Right lung (tissue), 10 donors: ENCODE measurements at places on chromosomes 3 and 15. TPM values are rescaled to one million over a fixed set of nuclear protein-coding genes. Genes with fewer than 3 reads are reported as not detected.

- no peak for DNase-seq
These were observed 48.5 kb upstream of the SH3GL3 start for GRCh38 chr15:83398626-83399025.

Gene RTP4
- 0.40 TPM for polyA plus RNA-seq

GRCh38 chr15:28165791-28166190 lies 66.7 kb upstream of the OCA2 start:
- DNase-seq = no peak

Gene CAMP
- 1.6 TPM for polyA plus RNA-seq

DNA sequence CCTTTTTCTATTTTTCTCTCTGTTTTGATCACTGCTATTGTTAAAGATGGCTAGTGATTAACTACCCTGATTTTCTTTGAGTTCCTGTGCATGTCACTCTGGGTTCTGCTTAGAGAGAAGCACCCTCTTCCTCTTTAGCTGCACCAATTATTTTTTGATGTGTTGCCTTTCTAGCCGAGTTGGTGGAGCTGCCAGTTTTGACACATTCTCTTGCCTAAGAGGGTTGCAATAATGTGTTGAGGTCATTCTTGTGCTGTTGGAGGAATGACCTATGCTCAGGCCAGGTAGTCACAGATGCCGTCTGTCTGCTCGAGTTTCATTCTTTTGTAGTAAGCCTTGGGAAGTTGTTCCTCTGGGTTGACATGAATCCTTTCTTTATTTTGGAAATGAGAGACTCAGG lies 84.6 kb upstream of the DPH6 start:
- no peak for DNase-seq

Gene SUCNR1
- polyA plus RNA-seq = 0.15 TPM

GRCh38 chr15:34841262-34841725 lies 45.9 kb upstream of the ACTC1 start:
- no peak for DNase-seq

DNA sequence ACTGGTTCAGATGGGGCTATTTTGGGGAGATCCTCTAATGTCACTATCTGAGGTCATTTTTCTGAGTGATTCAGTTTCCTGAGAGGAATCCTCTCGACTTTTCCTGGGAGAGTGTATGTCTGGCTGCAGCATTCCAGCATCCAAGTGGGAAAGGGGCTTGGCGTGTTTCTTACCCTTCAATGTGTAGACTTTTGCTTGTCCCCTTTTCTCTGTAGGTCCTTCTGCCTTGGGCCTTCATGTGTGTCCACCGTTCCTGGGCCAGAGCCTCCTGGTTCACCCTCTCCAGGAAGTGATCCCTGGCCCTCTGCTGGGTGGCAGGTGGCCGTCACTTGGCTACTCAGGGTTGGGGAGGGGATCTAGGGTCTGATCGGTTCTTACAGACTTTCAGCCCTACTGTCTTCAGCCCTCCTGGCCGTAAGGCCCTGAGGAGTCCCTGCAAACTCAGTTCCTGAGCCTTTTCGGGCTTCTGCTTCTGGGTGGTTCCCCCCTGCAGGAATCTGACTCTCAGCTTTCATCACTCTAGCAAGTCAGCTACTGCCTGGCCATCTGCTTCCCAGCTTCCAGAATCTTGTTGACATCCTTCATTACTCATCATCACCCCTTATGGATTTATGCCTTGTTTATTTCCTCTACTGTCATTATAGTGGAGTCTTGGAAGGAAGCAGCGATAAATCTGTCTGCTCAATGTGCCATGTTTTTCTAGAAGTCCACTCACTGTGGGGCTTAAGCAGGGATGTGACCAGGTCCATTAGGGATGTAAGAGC lies 36.5 kb downstream of the GOLGA6L10 start:
- DNase-seq = no peak

Gene GOLGA8S
- 2.5 TPM for polyA plus RNA-seq

DNA sequence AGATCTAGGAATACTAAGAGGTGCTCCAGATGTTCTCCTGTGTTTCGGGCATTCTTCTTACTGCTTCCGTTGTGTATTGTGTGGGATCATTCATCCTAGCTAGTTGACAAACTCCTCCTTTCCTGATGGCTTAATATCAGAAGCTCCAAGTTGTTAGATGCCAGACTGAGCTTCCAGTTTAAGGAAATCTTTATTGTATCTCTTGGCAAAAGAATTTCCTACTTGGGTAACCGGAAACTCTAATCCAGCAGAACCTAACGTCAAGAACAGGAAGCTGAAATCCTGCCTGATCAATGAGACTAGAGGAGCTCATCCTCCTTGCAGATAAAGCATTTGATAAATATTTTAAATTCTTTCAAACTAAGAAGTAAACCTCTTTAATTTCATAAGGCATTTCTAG lies 27.7 kb upstream of the MYH15 start:
- DNase-seq = no peak

DNA sequence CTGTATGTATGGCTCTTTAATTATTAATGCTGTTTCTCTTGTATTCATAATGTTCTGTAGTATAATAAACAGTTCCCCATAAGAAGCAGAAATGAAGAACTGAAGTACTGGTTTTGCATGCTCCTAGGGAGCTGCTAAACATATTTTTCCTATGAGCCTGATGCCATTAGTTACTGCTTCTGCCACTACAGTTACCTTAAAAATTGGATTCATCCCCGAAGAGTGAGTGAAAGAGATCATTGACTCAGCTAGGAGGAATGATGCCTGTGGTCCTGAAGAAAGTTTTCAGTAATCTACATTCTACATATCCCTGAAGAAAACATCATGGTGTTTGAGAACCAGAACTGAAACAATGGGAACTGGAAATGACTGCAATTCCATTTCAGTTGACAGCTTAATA lies 37.1 kb upstream of the ST3GAL6 start:
- DNase-seq = no peak

DNA sequence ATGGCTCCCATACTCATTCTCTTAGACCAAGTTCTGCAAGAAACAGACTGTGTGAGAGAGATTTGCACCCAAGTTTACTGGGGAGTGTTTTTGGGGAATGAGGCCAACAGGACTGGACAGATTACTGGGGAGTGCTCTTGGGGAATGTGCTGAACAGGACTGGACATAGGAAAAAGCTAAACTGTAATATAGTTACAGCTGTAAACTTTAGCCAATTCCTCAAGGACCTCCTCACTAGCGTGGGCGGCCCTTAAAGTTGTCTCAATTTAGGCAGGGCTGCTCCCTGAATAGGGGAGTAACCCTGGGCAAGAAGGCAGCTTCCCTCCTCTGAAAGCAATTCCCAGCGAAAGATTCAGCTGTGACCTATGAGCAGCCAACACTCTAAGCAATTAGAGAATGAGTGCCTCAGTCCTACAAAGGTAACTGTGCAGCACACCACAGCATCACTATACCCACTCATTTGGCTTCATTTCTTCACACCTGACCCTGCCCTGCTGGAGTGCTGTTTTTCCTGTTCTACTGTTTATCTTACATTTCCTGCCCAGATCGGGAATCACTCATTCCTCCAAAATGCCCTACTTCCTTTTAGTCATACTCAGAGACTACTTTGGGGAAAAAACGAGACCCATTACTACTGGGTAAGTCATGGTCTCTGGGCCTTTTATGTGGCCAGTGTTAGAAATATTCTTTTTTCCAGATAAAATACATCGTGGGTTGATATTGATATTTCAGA lies 41.3 kb upstream of the TRIM42 start:
- no peak for DNase-seq

Gene CKMT1B
- polyA plus RNA-seq = not detected

DNA sequence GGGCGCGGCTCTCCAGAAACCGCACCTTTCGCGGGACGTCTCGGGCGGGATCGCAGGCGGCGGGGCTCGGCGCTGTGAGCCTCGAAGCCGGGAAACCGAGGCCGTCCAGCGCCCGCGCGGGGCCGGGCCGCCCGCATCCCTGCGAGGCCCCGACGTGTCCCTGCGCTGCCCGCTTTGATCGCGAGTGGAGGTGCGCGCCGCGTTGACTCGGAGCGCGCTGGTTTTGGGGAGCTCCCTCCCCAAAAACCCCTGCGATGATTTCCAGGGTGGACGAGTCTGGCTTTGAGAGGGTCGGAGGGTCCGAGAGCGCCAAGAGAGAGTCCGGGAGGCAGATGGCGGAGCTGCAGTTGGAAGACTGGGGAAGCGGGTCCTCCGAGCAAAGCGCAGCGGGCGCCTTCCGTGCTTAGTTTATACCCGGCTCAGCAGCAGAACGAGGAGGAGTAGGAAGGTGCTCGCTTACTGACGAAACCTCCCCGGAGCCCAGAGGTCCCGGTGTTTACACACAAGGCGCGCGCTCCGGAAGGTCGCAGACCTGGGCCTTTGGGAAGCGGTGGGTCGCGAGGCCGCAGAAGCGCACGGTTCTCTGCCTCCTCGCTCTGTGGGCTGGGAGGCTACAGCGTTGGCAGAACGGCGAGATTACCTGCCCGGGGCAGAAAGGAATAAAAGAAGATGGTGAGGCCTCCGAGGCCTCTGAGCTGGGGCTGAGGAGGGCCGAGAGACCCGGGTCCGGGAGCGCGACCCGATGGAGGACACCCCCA lies 687 bp downstream of the ALDH1A3 start:
- no peak for DNase-seq

DNA sequence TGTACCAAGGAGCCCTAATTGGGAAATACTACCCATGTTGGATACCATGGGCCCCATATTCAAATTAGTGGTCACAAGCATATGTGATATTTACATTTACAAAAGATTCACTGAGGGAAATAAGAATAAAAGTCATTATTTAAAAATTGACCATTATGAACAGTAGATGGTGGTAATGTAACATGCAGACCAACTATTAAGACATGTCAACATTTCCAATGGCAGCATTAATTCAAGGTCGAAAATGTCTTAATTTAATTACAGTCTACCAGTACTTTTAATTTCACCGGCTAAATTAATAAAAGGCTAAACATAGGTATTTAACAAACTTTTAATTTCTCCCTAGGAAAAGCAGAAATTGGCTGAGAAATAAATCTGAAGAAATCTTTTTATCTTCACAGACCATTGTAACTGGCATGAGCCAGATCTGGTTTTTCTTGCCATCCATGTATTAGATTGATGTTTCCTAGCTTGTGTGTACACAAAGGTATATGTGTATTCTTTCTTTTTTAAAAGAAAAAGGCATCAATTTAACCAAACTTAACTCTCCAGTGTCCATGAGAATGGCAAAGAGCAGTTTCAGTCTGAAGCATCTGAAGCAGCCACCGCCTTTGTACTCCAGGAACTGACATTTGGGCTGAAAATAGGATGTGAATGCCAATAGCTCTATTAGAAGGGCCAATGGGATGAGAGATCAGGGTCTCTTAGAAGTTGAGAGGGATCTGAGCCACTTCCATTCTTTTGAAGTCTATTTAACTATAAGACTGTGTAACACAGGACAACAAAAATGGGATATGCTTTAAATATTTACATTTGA lies 26.6 kb downstream of the NEK11 start:
- DNase-seq = no peak

Gene CPNE9
- polyA plus RNA-seq = not detected

GRCh38 chr15:78103406-78104118 lies 11.2 kb downstream of the SH2D7 start:
- no peak for DNase-seq

DNA sequence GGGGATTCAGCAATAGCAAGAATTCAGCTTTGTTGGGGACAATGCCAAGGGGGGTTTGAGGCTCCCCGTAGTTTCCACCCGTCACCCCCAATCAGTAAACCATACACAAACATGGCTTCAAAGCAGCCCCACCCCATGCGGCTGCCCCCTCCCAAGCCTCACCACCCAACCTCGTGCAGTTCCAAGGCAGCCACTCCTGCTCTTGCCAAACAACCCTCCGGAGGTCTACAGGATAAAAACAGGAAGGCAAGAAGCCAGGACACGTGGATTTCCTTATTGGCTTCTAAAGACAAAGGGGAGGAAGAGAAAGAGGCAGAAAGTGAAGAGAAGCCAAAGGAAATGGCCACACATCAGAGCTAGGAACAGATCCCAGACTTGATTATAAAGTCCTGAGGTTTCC lies 121.1 kb downstream of the SHQ1 start:
- DNase-seq = no peak

- DNase-seq = no peak
These were observed 53.8 kb upstream of the SPPL2A start for GRCh38 chr15:50819344-50819743.

DNA sequence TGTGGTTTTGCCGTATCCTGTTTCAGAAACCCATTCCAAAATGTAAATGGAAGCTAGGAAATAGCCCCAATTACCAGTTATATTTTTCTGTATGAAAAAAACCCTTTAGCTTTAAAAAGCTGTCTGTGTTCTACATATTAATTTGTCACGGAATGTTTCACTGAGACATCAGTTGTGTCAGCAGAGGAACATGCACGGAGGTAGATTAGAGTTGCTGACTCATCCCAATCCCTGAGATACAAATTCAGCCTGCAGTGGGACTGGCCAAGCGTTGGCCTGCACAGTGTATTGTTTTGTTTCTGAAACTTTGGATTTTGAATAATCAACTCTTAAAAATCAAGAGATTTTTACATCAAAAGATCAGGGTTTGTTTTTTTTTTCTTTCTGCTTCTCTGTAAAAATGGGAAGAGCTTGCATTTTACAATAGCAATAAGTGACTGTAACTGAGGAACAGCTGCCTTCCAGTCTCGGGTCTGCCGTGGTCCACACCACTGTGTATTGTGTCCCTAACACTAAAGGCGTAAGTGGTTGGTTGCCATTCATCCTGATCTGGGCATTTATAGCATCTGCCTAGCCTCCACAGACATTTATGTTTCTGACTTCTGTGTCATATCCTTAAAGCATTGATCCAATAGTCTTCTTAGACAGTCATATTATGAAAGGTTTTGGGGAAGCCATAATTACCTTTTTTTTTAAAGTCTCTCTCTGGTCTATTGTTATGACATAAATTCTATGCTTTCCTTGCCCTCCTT lies 218.1 kb downstream of the ADAMTSL3 start:
- no peak for DNase-seq

- no peak for DNase-seq
These were observed 27.5 kb downstream of the MELTF start for GRCh38 chr3:197001972-197002700.

- no peak for DNase-seq
These were observed 47.3 kb downstream of the PLCH1 start for GRCh38 chr3:155697542-155697941.

- no peak for DNase-seq
These were observed 40.9 kb upstream of the PIK3R4 start for GRCh38 chr3:130787422-130788068.

DNA sequence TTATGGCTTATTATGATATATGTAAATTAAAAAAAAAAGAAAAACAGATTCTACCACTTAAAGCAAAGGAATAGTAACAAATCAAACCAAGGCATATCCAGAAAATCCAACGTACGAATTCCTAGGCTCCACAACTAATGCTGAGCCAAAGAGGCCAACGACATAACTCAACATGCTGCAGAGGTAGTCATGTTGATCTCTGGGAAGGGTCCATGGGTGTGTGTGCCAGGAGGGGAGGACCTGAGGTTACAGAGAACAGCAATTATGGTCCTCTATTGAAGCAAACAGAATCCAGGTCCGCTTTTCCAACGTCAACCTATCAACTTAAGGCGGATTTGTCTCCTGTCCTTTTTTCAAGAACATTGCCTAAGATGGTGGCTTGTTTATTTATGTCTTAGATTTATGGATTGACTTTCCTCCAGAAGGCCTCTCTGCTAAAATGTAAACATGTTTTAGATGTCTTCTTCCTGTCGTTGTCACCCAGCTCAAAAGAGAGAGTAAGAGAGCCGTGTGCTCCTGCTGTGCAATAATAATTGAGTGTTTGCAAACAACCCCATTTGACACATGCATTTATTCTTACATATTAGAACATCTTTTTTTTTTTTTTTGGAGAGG lies 20.4 kb downstream of the NANOGP8 start:
- no peak for DNase-seq
